ENCODE measurements at places on chromosomes 12 and 14.
A peak's percentile ranks its signal among the peaks of the same experiment; 100 is the strongest.

DNA sequence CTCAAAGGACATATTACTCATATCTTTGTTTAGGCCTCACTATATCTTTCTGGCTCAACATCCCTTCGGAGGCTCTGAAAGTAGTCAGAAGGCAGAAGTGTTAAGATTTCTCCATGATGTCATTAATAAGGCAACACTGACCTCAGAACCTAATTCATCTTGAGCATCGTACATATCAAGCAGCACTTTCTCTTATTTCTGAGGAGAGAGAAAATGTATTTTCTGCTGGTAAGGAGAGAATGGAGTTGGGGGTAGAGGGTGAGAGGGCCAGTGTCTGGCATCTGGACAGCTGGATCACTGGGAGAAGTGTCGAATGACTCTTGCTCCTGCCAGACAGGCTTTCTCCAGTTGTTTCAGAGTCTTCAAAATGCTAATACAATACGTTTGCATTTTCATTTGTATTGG lies 213.2 kb upstream of the PRICKLE1 start:
- DNase-seq = no peak

DNA sequence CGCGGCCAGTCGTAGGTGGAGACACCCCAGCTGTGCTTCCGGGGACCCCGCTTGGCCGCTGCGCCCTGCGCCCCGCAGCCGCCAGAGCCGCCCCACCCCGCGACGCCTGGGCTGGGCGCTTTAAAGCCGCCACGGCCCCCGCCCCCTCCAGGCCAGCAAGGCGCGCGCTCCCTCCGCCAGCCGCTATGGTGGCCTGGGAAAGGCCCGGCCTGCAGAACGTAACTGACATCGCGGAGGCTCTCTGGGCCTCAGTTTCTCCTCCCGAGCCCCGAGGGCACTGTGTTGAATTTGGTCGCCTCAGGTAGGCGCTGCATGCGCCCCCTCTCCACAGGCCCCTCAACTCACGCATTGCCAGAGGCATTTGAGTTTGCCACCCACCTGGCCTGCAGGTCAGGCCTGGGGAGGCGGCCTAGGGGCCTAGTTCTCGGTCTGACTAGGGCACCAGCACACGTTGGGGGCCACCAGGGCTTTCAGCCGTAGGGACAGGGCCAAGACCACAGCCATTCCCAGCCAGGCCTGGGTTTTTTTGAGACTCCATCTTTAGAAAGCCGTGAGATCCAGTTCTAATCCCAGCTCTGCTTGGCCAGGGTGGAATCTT lies at the start of gene NGB:
Gene NGB, minus strand, starts transcription at position 94 of the 598 bp plus-strand sequence. CDS start 269 bp downstream, outside the sequence.
- no peak for DNase-seq

GRCh38 chr14:52332269-52332668 lies 18.2 kb downstream of the PTGER2 start:
- no peak for DNase-seq

GRCh38 chr12:26732005-26732908 lies 100.7 kb downstream of the ITPR2 start:
- peak; percentile 78 for DNase-seq

GRCh38 chr12:89098441-89099112 lies 253.7 kb downstream of the DUSP6 start:
- no peak for DNase-seq

DNA sequence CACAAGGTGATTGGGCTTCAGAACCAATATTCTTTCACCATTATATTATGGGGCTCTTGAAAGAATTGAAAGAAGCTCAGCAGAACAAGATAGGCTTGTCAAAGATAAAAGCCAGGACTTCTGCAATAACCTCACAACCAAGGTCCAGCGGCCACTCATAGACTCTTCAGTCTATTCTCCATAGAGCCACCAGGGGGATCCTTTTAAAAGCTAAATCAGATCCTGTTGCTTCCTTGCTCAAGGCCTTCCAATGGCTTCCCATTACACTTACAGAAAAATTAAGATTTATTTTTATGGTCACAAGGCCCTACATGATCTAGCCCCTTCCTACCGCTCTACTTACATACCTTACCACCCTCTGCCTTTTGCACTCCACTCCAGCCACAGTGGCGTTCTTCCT lies 169.6 kb downstream of the C12orf42 start:
- DNase-seq = no peak

GRCh38 chr12:39622306-39622705 lies 2.7 kb upstream of the ABCD2 start:
- DNase-seq = no peak

GRCh38 chr12:18146363-18146762 lies 56.4 kb upstream of the RERGL start:
- peak; percentile 55 for DNase-seq

DNA sequence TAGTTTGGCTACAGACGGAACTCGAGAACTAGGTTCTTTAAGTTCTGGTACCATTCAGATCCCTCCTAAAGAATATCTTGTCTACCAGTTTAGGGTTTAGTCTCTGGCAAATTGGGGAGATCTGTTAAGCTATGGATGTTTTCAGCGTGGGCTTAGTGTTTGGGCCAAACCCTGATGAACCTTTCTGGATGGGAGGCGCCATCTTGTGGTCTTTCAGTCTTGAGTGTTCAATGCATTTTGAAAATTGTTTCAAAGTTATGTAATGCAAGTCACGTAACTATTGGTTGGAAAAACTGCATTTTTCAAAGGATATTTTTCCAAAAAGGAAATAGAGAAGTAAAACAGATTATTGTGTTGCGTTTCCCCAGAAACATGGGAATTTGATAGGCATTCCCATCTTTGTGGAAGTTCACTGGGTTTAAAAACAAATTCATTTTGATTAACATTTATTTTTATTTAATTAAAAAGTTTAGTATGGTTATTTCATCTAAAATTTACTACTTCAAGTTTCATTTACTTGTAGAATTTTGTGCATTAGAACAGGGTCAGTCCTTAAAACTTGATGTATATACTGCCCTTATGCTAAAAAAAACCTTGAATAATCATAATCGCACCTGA lies 169.0 kb downstream of the PRIMA1 start:
- no peak for DNase-seq

DNA sequence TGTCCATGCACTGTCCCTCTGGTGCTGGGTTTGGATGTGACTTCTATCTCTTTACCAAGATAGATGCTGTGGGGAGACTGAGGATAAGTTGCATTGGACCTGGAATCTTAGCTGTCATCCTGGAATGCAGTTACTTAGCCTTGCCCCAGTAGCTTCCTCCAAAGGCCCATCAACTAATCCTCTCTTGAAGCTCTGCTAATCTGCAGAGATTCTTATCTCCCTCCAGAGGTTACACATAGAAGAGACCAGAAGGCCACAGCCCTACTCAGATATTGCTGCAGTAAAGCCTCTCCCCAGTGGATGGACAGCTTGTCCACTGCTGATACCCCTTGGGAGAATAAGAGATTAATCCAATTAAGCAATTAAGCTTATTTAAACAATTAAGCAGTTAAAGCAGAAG lies 867.2 kb downstream of the BCL11B start:
- DNase-seq = no peak

GRCh38 chr12:131621701-131622421 lies 89.0 kb upstream of the SFSWAP start:
- DNase-seq = no peak

- DNase-seq = no peak
Observed at GRCh38 chr12:25625146-25625545, 72.1 kb upstream of the LMNTD1 start.

- DNase-seq = no peak
Observed at GRCh38 chr12:78804262-78804661, 60.3 kb upstream of the SYT1 start.

- DNase-seq = no peak
Observed at GRCh38 chr12:89356069-89356665, 3.9 kb upstream of the DUSP6 start.

Measured in SIG-M5 (cell line).